ENCODE measurements at places on chromosomes 2 and 18.

DNA sequence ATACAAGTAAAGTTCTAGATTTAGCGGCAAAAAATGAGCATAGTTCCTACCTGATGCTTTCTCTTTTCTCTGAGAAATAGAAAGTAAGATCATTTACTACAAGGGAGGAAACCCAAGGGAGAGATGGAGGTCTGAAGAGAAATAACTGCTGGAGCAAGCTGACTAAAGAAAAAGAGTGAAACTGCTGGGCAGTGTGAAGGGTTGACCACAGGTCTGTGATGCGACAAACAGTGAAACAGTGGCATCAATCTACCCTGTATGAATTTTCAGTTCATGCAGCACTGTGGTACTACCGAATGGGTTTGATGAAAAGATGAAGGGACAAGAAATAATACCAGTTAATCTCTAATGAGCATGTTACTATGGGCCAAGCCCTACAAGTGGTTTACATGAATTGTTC is 52.2 kb downstream of the CUL3 start:
- DNase-seq, result no peak

- DNase-seq, result no peak
Measured at GRCh38 chr18:48765053-48765452, 185.7 kb downstream of the SMAD7 start.

GRCh38 chr18:45350404-45351156 is 264.7 kb upstream of the SLC14A2 start:
- no peak for DNase-seq

DNA sequence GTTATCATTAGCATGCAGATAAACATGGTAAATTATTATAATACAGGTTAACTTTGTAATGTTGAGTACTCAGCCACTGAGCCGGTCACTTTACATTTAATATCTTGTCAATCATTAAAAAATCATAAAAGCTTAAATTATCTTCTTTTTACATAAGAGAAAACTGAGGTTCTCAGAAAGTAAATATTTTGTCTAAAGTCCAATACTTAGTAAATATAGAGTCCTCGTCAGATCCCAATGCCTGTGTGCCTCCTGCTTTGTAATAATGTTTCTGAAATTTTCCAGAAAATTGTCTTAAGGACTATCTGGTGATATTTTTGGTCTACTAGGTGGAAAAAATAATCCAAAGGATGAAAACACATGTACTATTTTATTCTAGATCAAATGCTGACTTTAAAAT is 116.3 kb upstream of the WDSUB1 start:
- no peak for DNase-seq

- no peak for DNase-seq
Measured at GRCh38 chr2:112685271-112685884, 35.4 kb upstream of the NT5DC4 start.

- DNase-seq, result no peak
Measured at GRCh38 chr2:153770359-153770991, 101.2 kb upstream of the GALNT13 start.

- DNase-seq, result no peak
Measured at GRCh38 chr2:196914867-196915460, 11.5 kb downstream of the PGAP1 start.

All from activated CD4-positive, alpha-beta T cell treated with anti-CD3 and anti-CD28 coated beads, Interleukin-2, amount 50 U/mL, for 4 hours (primary cell).